ENCODE measurements at places on chromosomes 7 and 10.

- no peak for DNase-seq
Observed at GRCh38 chr7:1856161-1856887, 186.2 kb downstream of the ELFN1 start.

- DNase-seq: no peak
Observed at GRCh38 chr7:38831259-38831996, 77.6 kb downstream of the VPS41 start.

DNA sequence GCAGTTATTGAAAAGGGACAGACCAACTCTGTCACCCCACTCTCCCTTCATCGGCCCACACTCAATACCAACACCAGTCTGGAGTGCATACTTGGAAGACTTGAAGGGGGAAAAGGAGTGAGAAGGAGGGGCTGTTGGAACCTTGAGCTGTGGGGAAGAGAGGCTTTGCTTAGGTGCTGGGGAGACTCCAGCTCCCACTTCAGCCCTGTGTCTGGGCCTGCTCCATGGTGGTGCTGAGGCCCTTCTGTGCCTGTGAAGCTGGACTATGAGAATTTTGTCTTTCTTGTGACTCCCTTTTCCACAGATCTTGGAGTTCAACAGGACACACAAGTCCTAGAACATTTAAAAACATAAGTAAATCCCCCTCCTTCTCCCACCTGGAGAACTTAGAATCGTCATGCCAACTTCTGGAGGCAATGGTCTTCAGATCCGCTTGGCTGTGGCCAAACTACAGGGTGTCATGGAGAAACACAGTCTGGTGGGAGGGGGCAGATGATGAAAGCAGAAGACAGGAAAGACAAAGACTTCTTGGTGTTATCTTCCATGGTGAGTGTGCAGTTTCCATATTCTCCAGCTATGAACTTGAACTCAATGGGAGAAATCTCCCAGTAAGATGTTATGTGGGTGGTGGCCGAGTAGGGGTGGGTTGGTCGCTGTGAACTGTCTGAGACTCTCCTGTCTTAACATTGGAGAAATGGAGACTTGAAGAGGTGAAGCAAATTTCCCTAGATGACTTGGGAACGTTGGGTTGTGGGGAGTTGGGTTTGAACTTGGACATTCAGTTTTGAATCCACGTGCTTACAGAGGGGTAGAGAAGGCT, 18.4 kb upstream of the GIMAP8 start:
- DNase-seq: no peak

DNA sequence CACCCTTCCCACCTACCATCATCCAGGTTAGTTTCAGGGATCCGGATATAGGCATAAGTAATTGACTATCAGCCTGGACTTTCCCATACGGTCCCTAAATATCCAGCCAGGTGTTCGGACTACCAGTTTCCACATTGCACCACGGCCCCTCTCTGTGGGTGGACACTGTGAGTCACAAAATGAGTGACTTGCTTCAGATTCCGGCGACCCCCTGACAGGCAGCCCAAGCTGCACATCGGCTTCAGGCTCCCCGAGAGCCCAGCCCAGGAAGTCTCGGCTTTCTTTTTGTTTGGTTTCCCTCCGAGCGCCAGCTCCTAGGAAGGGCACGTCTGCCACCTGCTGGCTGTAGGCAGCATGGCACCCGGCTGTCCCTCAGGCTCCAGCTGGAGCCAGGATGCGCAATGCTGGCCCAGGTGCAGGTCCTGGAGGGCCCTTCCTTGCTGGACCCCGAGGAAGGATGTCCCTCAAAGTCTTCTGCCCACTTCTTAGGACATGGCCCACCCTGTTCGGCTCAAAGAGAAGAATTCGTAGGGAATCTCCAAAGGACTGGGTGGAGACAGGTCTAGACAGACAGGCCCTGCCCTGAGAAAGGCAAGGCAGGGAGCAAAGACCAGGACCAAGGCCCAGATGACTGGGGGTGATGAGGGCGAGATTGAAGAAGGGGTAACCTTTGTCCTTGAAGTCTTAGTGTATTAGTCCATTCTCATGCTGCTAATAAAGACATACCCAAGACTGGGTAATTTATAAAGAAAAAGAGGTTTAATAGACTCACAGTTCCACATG, 10.6 kb downstream of the HABP2 start:
- peak; percentile 65 for DNase-seq

- peak; percentile 89 for DNase-seq
Observed at GRCh38 chr10:60430017-60430416, 40.3 kb upstream of the ANK3 start.

- DNase-seq: no peak
Observed at GRCh38 chr10:124626759-124627380, 117.3 kb downstream of the FAM53B start.

DNA sequence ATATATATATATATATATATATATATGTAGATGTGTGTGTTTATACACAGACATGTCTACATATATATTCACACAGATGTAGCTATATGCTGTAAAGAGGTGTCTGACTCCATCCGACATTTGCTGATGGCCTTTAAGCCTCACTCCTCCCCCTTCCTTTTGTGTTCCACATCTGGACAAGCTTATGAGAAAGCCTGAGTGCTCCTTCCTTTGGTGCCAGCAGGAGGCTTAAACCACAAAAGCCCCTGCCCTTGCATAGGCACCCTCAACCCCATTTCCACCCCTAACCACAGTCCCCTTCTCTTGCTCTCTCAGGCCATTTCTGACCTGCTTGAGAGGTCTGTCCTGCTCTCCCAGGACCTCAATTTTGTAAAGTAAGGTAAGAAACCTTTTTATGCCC, 98.7 kb downstream of the SVOPL start:
- DNase-seq: no peak

GRCh38 chr7:2734751-2735571, 47.0 kb downstream of the AMZ1 start:
- no peak for DNase-seq

GRCh38 chr7:116591202-116592040, 66.6 kb downstream of the CAV1 start:
- peak; percentile 51 for DNase-seq

- no peak for DNase-seq
Observed at GRCh38 chr7:99784007-99784406, at the start of gene CYP3A4. TSS of gene CYP3A4 (minus strand) at chr7:99784184. CDS start at chr7:99784081, 103 bp downstream.

DNA sequence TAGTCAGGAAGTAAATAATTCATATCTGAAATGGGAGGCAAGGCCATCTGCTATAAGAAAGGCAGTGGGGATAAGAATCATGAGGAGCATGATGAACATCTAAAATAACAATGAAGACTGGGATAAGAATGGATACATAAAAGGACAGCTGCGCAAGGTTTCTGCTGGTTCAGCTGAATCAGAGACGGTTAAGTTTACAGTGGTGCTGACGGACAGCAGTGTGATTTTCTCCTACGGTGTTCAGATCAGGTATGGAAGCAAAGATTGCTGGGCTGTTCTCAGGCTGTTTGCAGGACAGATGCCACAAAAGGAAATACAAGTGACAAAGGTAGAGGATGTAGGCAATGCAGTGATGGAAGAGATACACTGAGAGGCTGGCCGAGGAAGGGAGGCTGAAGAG, 8.4 kb downstream of the CYCS start:
- DNase-seq: no peak

DNA sequence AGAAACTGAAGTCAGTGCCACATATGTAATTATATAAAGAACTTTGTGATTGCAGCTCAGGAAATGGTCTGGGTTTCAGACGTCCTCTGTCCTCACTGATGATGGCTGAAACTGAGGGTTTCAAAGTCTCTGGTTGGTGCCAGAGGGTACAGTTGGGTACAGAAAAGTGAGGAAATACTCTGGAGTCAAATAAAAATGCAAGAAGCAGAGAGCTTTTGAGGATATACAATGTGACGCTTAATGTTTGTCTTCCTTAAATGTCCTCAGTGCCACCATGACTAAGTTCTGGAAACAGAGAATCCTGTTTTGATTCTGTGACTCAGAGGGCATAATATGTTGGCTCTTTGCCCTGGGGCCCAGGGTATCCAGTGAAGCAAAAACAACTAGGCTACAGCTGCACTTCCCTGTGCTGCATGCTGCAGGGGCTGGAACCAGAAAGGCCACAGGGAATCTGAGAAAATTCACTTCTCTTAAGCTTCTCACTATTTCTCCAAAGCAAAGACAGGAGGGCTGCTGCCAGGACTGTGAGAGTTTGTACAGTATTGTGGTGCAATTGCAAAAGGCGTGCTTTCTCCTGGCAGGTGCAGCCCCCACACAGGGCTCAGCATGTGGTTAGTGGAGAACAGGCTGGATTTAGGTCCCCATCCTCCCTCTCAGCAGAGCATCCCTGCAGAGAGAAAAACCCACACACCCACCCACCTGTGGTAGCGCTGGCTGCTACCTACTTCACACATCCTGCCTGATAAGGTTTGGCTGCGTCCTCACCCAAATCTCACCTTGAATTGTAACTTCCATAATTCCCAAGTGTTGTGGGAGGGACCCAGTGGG, 169.5 kb upstream of the SVIL start:
- DNase-seq: peak; percentile 97

DNA sequence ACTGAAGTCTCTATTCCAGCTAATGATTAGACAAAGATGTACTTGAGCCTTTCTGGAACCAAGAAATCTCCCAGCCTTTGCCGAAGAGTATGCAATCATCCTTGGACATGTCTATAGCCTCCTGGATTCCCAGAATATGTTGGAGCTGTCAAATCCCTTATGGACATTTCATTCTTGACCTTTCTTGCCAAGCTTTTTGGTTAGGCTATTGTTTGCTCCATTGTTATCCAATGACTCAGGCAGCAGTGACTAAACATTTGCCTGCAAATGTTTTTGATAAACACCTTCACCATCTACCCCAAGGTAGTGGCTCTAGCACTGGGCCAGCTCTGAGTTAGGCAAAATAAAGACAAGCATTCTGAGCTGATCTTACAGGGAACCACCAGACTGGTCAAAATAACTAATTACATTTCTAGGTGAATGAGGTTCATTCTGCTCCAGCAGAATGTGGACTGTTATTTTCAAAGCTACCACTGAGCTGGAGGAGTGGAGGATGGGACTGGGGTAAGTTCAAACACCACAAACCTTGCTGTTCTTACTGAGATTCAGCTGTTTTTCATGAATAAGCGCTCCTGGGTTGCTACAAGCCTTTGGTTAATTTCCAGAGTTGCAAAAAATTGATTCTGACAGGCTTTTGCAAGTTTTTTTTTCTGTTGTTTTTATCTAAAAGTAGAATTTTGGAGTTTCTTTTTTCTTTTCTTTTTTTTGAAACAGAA, 81.0 kb downstream of the TMEM270 start:
- peak; percentile 40 for DNase-seq

- DNase-seq: no peak
Observed at GRCh38 chr10:35035606-35036005, 54.5 kb downstream of the CUL2 start.

GRCh38 chr7:130024390-130024789, 26.8 kb downstream of the ZC3HC1 start:
- DNase-seq: no peak

DNA sequence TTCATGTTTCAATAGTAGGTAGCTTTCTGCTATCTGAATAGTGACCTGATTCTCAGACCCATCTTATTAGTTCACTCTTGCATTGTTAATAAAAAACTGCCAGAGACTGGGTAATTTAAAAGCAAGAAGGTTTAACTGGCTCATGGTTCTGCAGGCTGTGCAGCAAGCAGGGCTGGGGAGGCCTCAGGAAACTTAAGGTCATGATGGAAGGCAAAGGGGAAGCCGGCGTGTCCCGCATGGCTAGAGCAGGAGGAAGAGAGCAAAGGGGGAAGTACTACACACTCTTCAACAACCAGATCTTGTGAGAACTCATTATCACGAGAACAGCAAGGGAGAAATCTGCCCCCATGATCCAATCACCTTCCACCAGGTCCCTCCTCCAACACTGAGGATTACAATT, 185.2 kb upstream of the PITRM1 start:
- no peak for DNase-seq

DNA sequence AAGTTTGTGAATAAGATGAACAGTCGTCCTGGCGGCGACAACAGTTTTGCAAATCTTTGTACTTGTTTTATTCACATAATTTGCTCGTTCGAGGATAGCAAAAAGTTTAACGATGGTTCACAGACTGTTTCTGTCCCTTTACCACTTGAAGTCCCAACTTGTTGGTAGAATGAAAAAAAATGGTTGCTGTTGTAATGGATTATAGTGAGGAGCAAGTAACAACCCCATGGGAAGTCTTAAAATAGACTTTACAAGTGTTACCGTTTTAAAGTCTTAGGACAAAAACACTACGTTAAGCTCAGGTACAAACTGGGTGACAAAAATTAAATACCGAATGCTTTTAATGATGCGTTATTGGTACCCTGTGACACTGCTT, 589 bp downstream of the LSM8 start:
- DNase-seq: no peak

- no peak for DNase-seq
Observed at GRCh38 chr10:104835422-104835821, 194.3 kb downstream of the SORCS3 start.

DNA sequence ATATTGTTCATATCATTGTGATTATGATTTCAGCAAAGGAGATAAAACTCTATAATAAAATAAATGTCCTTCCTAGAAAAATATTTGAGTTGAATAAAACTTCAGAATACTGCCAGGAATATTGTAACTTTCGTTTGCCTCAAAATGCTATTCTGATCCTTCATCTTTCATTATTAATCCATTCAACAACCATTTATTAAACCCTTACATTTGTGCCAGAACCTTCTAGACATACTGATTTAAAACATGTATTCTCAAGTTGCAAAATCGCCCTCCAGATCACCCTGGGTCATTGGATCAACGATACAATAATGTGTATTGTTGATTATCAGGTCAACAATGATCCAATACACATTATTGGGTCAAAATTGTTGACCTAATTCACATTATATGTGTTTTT, 759.8 kb downstream of the CNTNAP2 start:
- DNase-seq: no peak

DNA sequence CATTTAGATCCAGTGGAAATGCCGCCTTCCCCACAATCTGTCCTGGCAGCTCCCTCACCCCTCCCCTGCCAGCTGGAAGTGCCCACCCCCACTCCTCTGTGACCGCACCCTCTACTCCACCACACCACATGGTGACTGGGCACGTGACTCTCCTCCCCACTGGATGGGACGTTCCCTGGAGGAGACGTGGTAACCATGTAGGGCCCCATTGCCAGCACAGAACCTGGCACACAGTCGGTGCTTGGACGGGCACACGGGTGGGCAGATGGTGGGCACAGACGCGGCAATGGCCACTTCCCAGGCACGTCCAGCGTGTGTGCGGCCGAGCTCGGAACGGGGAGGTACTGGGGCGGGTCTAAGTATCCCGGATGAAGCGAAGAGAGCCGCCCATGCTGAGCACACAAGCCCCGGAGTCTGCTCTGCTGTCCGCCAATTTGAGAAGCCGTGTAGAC, 245.6 kb downstream of the MAD1L1 start:
- no peak for DNase-seq

DNA sequence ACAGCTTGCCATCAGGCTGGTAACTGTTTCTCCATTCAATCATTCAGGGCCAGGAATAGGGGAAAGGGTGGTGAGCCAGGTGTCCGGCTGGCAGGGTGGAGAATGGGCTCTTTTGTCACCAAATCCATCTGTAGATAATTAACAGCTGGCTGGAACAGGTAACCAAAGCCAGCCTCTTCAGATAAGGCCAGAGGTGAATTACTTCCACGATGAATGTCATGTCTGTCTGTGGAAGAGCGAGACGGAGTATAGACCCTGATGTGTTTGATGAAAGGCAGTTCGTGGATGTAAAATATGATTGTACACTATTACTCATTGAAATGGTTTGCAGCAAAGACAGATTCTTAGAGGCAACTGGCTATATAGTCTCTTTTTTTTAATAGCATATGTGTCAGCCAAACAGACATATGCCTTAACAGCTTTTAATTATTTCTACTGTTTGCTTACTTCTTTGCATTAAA, 149.8 kb downstream of the KLF6 start:
- DNase-seq: no peak
